ENCODE measurements at places on chromosomes 2 and 18. TPM values are rescaled to one million over a fixed set of nuclear protein-coding genes. Genes with fewer than 3 reads are reported as not detected.
A peak's percentile ranks its signal among the peaks of the same experiment; 100 is the strongest.

The POTEC gene
- not detected for total RNA-seq

The RBM44 gene
- 4.0 TPM for total RNA-seq

GRCh38 chr2:26721115-26722032, 28.9 kb downstream of the KCNK3 start:
- no peak for DNase-seq

GRCh38 chr2:236892721-236893120, 193.0 kb upstream of the COPS8 start:
- DNase-seq, result no peak

DNA sequence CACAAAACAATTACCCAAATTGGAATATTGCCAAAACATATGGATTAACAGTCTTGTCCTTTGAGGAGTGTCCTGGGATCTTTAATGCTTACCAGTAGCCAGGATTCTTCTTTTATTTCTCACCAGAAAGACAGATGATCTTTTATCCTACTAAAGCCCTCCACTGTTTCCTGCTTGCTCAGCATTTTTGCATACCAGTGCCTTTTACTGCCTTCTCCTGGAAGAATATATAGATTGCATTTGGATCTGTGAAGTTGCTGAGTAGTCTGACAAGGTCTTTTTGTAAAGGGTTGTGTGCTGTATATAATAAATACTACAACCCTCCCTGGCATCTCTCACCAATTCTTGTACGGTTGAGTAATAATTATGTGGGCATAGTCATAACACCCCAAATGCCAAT, 652.2 kb downstream of the LRRTM4 start:
- peak; percentile 1 for DNase-seq

GRCh38 chr2:171966235-171966634, 33.5 kb upstream of the METAP1D start:
- no peak for DNase-seq

Data from tongue (tissue), 3 donors.